ENCODE measurements at places on chromosomes 11 and 22.

DNA sequence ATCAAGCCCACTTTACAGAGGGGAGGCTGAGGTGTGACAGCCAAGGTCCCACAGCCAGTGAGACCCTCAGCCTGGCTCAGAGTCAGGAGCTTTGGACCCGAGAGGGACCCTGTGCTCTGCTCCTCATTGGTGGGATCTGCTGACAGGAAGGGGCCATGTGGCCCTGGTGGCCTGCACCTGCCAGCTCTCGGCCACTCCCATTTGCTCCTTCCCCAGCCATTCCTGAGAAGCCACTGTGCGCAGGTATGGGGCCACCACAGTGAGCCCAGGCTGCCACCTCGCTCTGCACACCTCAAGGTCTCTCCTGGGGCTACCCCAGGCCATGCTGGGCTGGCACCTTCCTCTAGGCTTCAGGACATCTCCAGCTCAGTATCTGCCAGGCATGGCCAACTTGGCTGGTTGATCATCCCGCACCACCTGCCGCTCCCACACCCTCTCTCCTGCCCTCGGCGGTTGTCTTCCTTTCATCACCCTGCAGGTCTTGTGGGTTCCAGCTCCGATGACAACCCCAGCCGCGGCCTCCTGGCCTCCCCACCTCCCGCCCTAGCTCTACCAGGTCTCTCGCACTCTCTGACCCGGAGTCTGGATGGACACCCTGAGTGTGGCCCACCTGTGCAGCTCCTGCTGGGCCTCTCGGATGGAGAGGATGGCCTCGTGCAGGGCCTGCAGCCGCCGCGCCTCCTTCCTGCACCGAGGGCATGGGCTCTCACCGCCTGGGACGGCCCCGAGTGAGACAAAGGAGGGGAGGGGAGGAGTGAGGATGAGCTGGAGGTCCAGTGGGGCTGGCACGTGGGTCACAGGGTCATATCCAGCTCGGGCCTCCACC is 32.2 kb upstream of the CARS1 start:
- DNase-seq: no peak

GRCh38 chr22:48952256-48953102 is 875.2 kb downstream of the BRD1 start:
- no peak for DNase-seq

GRCh38 chr11:116702772-116703385 is 69.9 kb downstream of the BUD13 start:
- no peak for DNase-seq

DNA sequence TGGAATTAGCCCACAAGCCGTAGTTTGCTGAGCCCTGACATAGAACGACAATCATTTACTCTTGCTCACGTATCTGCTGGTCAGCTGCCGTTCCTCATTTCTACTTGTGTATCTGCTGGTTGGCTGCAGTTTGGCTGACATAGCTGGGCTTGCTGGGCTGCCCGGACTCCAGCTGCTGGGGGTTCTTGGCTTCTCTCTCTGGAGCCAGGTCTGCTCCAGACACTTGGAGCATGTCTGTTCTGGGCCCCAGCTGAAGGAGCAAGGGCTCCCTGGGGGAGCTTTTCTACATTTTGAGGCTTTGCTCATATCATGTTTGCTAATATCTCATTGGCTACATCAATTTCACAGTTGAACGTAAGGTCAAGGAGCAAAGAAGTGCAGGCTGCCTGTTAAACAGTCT is 47.3 kb downstream of the PRDM11 start:
- DNase-seq: no peak

DNA sequence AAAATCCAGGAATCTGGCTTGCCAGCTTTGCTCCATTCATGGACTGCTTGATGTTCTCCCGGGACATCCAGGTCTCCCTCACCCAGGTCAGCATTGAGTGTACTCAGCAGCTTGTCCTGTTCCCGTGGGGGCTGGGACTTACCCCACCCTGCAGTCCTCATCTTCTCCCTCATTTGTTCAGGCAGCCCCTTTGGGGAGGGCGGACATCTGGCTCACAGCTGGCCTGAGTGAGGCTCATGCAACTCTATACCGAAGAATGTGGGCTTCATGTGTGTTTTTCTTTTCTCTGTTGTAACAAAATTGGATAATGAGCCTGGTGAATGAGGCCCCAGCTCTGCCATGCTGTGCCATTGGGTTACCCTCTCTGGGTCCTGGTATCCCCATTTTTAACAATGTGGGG is 227.7 kb upstream of the TENM4 start:
- no peak for DNase-seq

DNA sequence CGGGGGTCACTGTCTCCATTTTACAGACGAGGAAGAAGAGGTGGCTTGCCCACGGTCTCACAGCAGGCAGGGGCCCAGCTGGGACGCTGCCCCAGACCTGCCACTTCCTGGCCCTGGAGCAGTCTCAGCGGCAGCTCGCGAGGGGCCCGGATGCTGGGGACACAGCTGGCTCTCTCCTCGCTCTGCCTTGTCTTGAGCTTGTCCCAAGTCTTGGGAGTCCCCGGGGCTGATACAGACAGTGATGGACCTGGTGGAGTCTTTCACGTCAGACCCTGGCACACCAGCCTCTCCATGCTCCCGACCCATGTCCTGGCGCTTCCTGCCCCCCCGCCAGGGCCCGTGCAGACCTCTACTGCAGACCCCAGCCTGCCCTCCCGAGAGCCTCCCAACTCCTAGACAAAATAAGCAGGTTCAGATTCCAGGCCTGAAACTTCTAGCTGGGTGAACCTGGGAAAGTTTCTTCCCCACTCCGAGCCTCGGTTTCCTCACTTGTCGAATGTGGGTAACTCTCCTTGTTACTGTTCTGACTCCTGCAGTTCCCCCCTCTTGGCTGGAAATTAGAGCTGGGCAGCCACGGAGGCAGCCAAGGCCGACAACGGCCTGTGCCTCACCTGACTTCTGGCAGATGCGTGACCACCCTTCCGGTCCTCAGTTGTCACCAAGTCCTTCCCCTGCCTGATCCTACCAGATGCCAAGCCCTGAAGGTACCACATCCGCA is 145.4 kb downstream of the CACNA1I start:
- no peak for DNase-seq

GRCh38 chr11:100914415-100915110 is 215.1 kb downstream of the PGR start:
- no peak for DNase-seq

DNA sequence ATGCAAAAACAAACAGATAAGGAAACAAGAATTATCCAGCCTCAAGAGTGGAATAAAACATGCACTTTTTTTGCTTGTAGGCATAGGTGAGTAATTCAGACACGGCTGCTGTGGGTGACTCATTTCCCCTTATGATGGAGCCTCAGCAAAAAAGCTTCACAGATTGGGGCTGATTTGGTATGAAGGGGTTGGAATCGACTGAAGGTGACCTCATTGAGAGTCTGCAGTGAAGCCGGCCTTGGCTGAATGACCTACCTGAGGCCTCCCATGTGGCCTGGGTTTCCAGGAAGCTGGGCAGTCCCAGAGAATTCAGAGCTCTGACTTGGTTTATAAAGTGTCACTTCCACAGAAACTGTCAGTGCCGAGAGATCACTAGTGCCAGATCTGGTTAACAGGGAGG is 34.2 kb upstream of the VPREB1 start:
- DNase-seq: peak; percentile 84

DNA sequence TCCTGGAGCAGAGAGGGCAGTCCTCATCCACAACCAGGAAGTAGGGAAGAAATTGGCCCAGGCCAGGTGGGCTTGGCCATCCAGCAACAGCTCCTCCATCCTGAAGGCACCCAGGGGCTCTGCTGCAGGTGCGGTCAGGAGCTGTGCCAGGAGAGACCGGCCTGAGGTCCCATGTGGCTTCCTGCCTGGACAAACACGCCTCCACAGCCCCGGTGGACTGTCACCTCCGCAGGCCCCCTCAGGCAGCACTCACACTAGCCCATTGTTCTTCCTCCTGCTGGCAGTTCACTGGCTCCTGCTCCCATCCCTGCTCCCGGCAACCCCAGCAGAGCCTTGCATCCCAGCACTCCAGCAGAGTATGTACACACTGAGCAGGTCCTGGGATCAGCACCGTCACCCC is 16.0 kb upstream of the POU2AF1 start:
- DNase-seq: no peak

GRCh38 chr11:61581030-61581928 is at the start of gene SYT7:
TSS of gene SYT7 (minus strand) at chr11:61581076. CDS start at chr11:61580820, 256 bp downstream.
- peak; percentile 97 for DNase-seq

GRCh38 chr11:1003159-1003558 is 33.4 kb downstream of the MUC6 start:
- no peak for DNase-seq

- DNase-seq: no peak
Measured at GRCh38 chr22:19799322-19800190, 39.0 kb downstream of the TBX1 start.

- peak; percentile 49 for DNase-seq
Measured at GRCh38 chr11:128520206-128520887, 67.0 kb downstream of the ETS1 start.

DNA sequence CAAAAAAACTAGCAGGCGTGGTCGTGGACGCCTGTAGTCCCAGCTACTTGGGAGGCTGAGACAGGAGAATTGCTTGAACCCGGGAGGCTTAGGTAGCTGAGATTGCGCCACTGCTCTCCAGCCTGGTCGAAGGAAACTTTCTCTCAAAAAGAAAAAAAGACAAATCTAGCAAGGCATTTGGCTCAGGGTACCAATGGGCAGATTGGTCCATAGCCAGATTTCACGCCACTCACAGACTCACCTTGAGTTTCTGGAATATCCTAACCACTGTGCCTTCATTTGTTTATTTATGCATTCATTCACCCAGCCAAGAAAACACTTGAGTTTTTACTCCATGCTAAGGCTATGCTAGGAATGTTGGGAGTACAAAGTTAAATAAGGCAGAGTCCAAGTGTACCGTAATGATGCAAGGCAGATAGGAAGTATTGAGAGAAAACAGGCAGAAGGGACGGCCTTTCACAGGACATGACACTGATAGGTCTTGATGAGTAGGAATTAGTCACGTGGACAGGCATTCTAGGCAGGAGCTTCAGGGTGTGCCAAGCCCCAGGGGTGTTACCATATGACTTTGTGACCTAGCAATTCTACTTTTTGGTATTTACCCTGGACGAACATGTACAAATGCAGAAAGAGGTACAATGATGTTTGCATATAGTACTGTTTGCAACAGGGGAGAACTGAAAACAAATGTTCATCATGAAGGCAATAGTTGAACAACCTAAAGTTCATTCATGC is 3.0 kb upstream of the PACSIN3 start:
- DNase-seq: no peak

DNA sequence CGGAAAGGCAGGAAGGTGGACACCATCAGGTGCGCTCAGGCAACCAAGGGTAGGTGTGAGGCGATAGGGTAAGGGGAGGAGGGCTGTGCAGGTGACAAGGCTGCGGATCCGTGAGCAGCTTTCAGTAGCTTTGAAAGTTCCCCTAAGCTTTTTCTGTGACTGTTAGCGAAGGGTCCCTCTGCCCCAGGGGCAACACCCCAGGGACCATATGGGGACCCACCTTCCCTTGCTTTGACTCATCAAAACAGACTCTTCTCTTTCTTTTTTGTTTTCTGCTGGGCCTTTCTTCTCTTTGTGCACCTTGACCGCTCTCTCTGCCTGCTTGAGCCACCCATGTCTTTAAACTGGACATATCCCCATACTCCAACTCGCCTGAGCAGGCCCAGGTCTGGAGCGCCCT is 136.9 kb downstream of the FEZ1 start:
- DNase-seq: no peak

DNA sequence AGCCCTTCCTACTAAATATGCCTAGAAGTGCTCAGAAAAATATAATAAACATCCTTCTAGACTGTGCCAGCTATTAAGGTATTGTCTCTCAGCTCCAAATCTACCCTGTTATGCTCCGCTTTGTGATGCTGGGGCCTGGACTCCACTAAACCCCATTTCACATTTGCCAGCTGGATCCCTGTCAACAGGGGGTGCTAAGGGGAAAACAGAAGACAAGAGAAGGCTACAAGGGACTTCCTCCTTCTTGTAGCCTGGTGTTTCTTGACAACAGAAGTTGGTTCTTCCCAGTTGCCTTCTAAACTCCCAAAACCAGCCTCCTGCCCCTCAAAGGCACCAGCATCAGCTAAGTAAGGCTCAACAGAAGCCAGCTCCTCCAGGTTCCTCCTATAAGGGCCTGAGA is 5.2 kb downstream of the NUMA1 start:
- DNase-seq: no peak

Measured in activated CD4-positive, alpha-beta T cell treated with anti-CD3 and anti-CD28 coated beads for 36 hours (primary cell).